Activated CD8-positive, alpha-beta memory T cell treated with anti-CD3 and anti-CD28 coated beads for 24 hours (primary cell): ENCODE measurements at places on chromosomes 13 and 19.

DNA sequence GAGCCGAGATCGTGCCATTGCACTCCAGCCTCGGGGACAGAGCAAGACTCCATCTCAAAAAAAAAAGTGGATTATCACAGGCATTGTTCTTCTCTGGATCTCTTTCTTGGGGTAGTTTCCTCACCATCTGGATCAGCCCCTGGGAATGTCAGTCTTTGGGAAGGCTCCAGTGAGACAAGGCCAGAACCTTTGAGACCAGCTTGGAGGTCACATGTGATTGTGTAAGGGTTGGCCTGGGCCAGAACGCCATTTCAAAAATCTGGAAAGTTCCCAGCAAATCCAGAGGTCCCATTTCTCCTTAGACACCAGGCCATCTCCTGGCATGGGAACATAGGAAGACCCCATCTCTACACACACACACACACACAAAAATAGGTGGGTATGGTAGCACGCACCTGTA lies 14.2 kb upstream of the ANGPTL8 start:
- no peak for DNase-seq

DNA sequence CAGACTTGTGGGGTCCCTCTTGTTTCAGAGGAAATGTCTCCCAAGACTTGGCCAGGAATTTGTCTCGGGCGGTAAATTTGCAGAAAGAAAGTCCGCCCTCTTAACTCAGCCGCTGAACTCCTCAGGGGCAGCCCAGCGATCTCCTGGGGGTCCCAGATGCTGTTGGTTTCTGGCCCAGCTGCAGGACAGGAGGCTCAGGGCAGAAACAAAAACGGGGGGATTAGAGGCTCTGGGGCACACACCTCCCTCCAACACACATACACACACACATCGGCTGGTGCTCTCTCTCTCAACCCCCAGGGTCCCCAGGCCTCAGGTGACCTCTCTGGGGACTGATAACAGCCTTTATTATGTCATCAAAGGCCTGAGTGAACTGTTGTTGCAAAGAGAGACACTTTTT lies 7.1 kb downstream of the ARHGEF18 start:
- no peak for DNase-seq

GRCh38 chr19:4083677-4084546 lies 17.2 kb upstream of the ZBTB7A start:
- DNase-seq = peak; percentile 72

- no peak for DNase-seq
Measured at GRCh38 chr19:30158067-30158892, 213.9 kb upstream of the ZNF536 start.

DNA sequence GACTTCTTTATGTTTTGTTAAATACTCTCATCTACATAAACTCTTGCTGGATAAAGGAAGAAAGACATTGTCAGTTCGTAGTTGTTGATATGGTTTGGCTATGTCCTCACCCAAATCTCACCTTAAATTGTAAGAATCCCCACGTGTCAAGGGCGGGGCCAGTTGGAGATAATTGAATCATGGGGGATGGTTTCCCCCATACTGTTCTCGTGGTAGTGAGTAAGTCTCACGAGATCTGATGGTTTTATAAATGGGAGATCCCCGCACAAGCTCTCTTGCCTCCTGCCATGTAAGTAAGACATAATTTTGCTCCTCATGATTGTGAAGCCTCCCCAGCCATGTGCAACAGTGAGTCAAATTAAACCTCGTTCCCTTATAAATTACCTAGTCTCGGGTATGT lies 3.6 kb downstream of the ADGRE1 start:
- peak; percentile 69 for DNase-seq

DNA sequence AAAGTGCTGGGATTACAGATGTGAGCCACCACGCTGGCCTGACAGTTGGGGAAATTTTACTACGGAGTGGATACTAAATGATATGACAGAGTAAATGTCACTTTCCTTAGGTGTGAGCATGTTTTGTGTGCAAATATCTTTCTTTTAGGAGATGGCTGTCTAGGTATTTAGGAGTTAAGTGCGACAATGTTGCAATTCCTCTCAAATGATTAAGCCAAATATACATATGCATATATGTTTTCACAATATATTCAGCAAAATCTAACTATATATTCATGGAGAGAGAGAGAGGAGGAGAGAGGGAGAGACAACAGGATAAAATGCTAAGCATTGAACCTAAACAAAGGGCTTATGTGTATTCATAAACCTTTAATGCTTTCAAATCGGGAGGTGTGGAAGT lies 5.4 kb upstream of the SERTAD3 start:
- no peak for DNase-seq
